ENCODE measurements at places on chromosomes 5 and 9.

- DNase-seq, result no peak
These were observed 152.8 kb upstream of the TRPC7 start for GRCh38 chr5:136518174-136518573.

DNA sequence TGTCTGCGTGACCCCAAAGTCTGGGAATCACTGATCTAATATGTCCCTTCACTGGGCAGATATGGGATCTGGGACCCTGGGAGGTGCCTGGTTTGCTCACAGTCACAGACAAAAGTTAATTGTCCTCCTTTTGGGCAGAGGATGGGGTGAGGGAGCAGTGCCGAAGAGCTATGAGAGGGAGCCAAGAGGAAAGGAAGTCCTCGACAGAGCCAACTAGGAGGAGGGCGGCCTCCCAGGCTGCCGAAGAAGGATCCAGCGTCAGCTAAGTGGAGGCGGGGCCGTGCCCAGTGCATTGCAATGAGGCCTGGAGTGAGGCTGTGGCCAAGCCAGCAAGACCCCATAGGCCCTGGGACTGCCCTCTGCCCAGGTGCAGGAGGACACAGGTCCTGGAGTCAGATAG lies 11.4 kb downstream of the AIF1L start:
- no peak for DNase-seq

GRCh38 chr5:159913501-159913900 lies 2.8 kb upstream of the ADRA1B start:
- DNase-seq, result no peak

- DNase-seq, result no peak
These were observed 556.1 kb downstream of the CDH9 start for GRCh38 chr5:26482076-26482809.

- no peak for DNase-seq
These were observed 1.7 kb downstream of the SIL1 start for GRCh38 chr5:139196296-139196956.

DNA sequence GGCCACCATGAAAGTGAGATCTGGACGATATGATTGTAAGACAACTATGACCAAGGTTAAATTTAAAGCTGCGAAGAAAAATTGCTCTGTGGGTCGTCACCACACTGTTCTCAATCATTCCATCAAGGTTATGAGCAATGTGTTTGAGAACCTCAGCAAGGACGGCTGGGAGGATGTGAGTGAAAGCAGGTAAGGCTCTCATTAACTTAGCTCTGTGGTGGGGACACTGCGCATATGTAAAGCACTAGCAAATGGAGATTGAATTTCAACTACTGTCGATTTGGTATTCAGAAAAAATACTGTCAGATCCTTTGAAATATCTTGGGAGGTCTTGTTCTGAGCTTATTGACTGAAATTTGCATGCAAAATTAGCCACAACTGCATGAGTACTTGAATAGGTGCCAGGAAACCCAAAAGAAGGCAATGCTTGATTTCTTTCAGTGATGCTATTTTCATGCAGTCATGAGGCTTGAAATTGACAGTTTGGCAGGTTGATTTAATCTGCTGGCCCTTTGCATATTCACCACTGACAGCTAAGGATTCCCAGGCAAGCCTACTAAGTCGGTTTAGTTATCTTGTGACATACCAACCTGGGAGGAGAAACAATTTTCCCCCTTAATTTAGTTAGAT lies 183.9 kb upstream of the SH3GL2 start:
- no peak for DNase-seq

- no peak for DNase-seq
These were observed 603.8 kb downstream of the TLE4 start for GRCh38 chr9:80175286-80176150.

- DNase-seq, result no peak
These were observed 92.8 kb downstream of the NFIB start for GRCh38 chr9:14221119-14221518.

DNA sequence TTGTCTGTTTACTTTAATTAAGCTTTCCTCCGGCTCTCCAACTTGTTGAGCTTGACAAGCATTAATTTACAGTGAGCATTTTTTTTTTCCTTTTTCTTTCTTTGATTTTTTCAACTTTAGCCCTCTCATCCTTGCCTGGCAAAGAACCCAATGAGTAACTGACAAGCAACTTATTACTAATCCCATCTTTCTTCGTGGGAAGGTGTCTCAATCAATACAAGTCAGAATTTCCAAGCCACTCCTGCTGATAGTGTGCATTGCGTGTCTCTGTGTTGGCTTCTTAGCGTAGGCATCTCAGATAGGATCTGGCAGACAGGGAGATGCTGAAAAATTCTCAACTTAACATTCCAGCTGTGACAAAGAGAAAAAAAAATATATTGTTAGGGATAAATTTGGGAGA lies 527.7 kb upstream of the WWC1 start:
- no peak for DNase-seq

- no peak for DNase-seq
These were observed 170.5 kb downstream of the ARHGEF28 start for GRCh38 chr5:73796164-73797131.

- no peak for DNase-seq
These were observed 59.1 kb downstream of the TLR4 start for GRCh38 chr9:117763314-117763713.

DNA sequence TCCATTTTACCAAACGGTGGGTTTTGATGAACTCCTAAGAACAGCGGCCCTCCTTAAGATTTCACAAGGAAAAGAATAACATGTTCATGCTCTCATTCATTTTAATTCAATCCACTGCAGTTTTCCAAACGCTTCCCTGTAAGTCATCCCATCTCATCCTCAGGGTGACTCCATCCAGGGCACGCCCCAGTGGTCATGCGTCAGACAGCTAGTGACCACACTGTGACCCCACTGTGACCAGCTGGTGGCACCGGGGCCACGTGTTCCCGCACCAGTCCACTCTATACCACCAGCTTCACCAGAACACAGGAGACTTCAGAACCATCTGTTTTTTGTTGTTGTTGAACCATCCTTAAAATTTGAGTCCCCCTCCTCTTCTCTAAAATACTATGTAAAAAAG lies 14.3 kb downstream of the ATPSCKMT start:
- no peak for DNase-seq

DNA sequence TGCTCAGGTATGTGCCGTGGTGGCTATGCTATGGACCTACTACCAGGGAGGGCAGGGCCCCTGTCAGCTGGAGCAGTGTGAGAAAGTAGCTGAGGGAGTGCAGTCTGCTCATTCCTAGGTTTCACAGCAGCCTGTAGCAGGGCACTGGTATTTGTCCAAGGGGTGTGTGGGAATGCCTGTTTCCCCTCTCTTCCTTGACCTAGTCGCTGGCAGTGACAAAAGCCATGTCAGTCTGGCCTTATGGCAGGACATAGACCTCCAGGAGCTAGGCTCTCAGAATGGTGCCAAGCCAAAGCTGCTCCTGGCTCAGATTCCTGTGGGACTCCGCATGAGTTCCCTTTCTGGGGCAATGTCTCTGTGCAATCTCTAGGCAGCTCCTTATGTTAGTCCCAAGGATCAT lies 253.9 kb upstream of the TYRP1 start:
- no peak for DNase-seq

DNA sequence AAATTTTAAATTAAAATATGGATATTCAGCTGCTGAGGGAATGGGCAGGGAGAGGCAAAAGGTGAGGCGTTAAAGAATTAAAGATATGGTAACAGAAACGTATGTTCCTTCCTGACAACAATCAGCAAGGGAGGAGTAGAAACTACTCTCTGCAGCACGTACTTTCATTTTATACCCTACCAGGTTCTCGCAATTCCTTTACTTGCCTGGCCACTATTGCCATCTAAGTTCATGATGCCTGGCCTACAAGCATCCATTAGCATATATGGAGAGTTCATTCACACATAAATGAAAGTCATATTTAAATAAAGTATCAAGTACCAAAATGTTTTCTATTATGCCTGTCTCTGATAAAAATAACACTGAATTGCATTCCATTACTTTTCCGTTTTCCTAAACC lies 125.1 kb downstream of the BNC2 start:
- DNase-seq, result no peak

DNA sequence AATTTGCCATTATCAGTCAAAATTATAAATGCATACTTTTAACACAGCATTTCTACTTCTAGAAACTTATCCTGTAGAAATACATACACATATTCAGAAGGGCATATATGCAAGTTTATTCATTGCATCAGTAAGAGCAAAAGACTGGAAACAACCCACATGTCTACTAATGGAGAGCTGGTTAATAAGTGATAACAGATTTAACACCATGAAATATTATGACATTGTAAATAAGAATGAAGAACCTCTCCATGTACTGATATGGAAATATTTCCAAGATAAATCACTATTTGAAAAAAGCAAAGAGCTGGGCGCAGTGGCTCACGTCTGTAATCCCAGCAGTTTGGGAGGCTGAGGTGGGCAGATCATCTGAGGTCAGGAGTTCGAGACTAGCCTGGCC lies 54.5 kb downstream of the ELOVL7 start:
- no peak for DNase-seq

GRCh38 chr5:180069589-180070247 lies 1.8 kb downstream of the RNF130 start:
- no peak for DNase-seq

DNA sequence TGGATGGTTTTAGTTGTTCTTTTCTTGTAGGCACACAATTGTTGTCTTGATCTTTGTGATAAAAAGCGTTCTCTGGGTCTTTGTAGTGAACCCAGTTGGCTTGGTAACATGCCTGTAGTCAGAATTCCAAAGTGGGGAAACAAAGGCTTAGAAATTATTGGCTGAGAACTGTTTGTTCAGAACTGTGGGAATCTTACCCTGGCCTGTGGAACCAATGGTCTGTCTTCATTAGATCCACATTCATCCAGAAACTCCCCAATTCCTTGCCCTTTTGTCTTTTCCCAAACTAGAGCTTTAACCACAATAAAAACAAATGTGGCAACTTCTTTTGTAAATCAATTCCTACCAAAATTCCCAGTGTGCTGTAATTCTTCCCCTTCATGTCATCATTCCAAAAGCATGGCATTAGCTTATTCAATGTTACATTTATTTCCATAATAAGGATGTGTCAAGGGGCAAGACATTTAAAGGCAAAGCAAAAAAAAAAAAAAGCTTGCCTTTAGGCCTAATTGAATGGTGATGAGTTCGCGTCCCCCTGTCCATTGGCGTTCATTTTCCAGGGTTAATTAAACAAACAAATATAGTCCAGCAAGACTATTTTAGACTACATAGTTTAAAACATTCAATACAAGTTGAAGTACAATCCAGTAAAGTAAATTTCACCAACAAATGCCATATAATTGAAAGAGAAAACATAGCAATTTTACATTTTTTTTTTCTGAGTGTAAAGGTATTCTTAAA lies 249.8 kb upstream of the ZNF608 start:
- no peak for DNase-seq

DNA sequence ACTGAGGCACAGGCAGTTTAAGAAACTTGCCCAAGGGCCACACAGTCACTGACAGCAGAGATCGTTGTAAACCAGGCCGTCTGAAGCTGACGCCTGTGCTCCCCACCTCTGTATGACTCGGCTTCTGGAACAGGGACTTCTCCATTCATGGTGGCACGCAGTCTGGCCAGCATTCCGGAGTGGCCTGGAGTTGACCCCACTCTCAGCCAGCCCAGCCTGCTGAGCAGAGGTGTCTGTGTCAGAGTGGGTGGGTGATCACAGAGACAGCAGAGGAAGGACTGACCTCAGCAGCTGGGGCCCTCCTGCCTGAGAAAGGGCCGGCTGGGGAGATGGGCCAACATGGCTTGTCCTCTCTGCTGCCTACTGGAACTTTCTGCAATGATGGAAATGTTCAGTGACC lies 12.6 kb downstream of the LRSAM1 start:
- no peak for DNase-seq
